ENCODE measurements at places on chromosomes 12 and 14.

DNA sequence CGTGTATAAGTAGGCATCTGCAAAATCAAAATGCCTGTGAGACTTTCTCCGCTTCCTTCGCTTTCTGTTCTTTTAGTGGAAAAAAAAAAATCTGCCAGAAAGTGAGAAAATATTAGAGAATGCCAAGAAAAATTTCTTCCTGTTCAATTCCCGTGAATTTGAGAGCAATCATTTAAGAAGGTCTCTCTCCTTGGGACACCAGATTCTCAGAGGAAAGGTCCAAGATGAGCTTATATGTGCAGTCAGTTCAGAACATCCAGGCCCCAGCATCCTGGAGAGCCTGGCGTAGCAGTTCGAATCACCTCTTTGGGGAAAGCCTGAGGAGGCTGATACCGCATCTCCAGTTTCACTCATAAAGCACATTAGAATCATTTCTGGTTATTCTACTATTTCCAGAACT, 912.8 kb downstream of the GALC start:
- no peak for DNase-seq

DNA sequence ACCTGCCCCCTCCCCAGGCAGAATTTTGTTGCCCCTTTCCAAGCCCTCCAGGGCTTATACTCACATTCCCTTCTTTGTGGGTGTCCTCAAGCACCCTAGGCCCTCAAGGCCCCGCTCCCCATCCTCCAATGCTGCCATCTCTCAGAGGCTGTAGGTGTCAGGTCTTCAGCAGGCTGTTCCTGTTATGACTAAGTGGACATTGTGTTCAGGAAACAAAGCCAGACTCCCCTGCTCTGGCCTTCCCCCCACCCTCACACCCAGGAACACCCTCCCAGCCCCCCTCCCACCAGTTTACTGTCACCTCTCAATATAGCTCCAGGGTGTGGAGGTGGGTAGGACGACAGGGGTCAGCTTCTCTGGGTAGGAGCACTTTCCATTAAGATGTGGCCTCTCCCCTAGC, 1.4 kb upstream of the MYH6 start:
- DNase-seq, result no peak

GRCh38 chr14:67970923-67971322, 151.3 kb downstream of the RAD51B start:
- no peak for DNase-seq

DNA sequence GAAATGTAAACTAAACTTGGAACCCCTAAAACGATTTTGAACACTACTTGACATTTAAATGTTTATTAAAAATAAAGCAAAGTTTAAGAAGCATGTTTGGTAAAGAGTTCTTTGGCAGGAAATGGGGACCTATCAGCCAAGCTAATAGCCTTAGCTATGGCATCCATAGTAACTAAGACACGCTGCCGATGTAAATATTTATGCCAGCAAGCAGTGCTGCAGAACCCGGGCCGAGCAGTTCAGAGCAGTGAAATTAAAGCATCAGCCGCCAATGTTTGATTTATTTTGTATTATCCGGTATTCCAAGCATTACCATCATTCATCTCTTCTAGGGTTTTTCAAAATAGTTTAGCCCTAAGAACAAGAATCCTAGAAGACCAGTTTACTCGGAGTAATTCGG, 61.6 kb downstream of the PPP2R5C start:
- DNase-seq, result no peak

- DNase-seq, result no peak
Observed at GRCh38 chr12:82665142-82665923, 21.4 kb upstream of the TMTC2 start.

GRCh38 chr12:97778111-97778510, 315.5 kb downstream of the RMST start:
- DNase-seq, result no peak

GRCh38 chr12:93223440-93224426, 154.0 kb upstream of the NUDT4 start:
- peak; percentile 27 for DNase-seq
